ENCODE measurements at places on chromosomes 4 and X. TPM values are rescaled to one million over a fixed set of nuclear protein-coding genes. Genes with fewer than 3 reads are reported as not detected.

DNA sequence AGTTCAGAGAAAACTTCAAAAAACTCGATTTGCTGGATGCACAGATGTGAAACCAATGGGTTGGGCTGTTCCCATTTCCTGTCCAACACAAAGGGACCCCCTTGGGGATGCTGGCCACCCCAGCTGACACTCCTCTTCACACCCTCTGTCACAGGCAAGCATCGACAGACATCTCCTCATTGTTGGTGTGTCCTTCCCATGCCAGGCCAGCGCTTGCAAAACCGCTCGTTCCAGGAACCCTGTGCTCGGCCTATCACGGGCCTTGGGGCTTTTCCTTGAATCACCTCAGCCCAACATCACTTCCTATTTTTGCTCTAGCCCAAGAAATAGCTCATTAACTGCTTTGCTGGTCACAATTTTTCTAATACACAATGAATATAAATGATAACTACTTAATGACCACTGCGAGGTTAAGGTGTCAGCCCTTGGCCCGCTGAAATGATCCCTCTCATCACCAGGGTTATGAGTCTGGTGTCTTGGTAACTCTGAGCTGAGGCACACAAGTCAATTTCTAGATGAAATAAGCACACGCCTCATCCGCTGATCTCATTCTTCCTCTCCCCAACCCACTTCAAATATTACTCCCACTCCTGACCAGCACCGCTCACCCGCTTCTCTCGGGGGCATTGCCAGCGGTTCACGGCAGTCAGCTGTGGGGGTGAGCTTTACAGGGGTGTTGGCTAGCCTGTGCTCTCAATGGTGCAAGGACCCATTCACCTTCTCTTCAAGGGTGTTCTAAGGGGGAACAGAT is 32.3 kb downstream of the BCOR start:
- DNase-seq, result peak; percentile 47

DNA sequence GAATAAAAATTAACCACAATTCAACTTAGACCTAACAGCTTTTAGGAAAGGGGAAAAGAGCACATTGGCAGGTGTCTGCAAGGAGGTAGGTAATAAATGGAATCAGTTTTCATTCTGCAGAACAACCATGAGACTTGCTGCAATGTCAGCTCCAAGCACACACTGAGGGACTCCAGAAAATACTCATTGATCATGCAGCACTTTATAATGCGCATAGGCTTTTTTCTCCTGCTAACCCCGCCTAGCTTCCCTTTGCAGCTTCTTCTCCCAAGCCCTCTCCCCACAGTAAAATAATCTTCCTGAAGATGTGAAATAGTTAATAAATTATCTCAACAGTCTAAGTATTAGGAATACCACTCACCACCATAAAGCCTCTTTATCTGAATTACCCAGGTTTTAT is 36.9 kb downstream of the ANKRD17 start:
- no peak for DNase-seq

FAM236A gene
- total RNA-seq, result not detected

FRMPD3 gene
- total RNA-seq, result 1.4 TPM
